Stimulated activated memory B cell treated with anti-CD40 and anti-IgM and Interleukin-4, amounts not matched to agents 10 μg/mL and 1 μg/mL and 100 μg/mL, for 72 hours (primary cell): ENCODE measurements at places on chromosomes 3 and 15.

DNA sequence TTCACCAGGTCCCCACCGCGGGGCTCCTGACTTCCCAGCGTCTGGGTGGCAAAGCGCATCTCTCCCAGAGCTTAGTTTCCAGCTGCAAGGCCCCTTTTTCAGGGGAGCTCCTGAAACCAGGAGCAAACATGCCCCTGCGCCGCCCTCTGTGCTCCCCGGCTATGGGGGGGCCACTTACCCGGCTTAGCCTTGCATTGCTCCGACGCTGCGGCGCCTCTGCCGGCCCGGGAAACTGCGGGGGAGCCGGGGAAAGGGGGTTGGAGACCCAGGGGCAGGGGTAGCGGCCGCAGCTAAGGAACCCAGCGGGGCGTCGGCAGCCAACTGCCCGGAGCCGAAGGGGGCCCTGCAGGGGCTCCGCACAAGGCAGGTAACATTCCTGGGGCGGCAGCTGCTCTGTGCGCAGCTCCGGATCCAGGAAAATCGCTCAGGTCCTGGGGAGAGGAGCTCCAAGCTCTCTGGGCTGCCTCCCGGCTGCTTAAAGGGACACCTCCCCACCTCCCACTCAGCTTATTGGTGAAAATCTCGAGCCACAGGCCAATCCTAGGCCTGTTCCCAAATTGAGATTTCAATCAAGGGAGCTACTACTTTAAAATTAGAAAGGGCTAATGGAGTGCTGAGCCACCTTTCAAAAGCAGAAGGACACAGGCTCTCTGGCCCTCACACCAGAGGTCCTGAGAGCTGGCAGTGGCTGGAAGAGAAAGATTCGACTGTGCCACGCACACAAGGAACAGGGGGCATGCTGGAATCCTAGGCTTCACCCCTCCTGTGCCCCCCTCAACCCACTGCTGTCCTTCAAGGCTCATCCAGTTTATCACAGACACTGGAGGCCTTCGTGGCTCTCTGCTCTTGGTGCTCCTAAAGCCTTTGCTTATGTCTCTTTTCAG lies 42.7 kb upstream of the PRICKLE2 start:
- ATAC-seq, result no peak

DNA sequence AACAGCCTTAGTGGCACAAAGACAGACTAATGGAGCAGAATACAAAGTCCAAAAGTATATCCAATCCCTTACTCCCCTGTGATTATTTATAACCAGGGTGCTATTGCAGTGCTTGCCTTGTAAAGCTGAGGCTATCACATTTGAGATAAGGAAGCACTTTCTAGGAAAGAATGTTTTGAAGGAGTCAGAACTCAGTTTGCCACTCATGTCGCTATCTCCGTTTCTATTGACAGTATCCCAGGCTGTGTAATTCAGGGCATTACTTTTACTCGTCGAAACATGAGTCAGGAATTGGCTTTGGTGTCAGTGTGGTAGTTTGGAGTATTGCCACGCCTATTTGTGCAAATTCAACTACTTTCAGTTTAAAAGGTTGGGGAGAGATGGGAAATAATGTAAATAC lies 78.4 kb downstream of the FBXL2 start:
- no peak for ATAC-seq

DNA sequence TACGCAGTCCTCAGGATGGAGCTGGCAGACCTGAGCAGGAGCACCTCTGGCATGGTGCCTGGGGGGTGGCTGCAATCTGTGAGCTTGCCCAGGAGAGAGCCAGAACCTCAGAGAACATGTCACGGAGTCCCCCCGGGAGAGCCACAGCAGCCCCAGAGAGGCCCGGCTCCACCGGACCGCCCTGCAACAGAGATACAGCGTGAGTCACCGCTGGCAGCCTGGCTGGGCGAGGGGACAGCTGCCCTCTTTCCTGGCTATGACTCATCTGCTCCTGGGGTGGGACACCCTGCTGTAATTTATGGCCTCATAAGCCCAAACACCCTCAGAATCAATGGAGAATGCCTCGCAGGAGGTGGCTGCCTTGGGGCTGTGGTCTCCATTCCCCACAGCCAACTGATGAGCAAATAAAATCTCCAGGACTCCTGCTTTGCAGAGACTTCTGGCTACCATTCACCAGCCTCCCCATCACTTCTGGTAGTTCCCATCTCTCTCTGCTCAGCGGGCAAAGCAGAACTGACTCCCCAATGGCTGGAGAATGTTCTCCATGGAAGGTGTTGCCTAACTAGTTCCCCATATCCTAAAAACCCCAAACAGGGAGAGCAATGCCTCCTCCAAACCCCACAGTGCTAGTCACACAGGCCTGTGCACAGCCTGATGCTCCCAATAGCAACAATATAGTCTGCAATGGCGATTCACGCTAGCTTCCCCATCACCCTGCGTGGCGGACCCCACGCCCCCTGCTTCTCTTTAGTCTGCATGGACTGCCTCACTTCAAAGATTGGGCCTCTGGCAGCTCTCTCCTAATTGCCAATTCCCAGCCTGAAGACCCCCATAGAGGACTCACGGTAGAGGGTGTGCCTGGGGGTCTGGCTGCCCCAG lies 21.6 kb downstream of the ACSBG1 start:
- no peak for ATAC-seq

GRCh38 chr15:76153241-76154197 lies 93.7 kb downstream of the TMEM266 start:
- no peak for ATAC-seq
